Stimulated activated CD4-positive, alpha-beta T cell treated with anti-CD3 and anti-CD28 coated beads, TNF-alpha, amount 100 ng/mL, for 48 hours (primary cell): ENCODE measurements at places on chromosomes 5 and 9.

DNA sequence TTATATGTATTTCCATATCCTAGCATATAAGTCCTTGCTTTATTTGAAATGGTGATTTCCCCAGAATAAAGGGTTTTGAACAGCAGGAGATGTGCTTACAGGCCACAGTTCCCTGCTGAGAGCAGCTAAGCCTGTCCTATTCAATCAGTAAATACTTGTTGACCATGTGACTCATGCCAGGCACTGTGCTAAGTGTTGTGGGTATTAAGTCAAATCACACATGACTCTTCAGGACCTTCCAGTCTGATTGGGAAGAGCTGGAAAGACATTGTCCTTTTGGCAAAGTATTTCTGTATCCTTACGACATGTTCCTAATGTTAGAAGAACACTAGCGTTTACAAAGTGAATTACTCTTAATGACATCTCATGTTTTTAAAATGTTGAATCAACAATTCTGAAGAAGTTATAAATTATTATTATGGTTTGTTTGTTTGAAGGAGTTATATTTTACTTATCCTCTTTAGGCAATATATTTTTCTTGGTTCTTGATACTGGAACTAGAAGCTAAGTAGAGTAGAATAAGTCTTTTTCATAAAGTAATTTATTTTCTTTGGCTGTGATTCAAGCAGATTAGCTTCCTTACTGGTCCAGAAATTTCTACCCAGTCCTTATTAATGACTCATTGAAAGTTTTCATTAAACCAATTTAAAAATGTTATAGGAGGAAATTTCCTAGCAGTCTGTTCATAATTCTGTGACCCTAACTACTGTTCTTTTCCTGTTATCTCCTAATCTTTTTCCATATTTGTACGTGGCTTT is 82.1 kb downstream of the GAPVD1 start:
- no peak for DNase-seq

DNA sequence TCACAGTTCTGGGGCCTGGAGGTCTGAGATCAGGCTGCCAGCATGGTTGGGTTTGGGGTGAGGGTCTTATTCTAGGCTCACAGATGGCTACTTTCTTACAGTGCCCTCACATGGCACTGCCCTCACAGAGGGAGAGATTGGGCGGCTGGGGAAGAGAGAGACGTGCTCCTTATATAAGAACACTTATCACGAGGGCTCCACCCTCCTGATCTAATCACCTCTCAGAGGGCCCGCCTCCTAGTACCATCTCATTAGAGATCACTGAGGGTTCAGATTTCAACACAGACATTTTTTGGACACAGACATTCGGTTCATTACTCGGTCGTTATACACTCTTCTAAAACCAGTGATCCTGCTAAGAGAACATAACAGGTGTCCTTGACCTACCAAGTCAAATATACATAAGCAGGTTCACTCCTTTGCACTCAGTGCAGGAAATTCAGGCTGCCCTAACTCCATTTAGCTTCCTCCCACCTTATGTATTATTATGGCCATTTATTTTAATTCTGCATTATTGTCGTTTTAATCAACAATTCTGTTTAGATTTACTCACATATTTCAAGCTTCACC is 121.7 kb downstream of the ICE1 start:
- DNase-seq: no peak

DNA sequence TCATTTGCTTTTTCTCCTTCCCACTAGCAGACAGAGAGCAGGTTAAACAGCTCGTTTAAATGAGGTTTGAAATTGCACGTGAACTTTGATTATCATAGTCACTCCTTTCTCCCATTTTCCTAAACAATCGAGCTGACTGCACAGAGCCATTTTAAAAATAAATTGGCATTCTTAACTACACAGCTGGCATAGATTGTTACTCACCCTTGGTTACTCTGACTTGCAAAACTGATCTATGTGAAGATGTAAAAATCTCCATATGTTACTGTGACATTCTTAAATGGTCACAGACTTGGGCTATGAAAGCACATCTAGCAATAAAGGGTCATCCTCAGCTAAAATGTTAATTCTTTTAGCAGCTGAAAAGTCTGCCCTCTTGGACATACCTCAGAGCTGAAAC is 368.5 kb downstream of the DTWD2 start:
- DNase-seq: no peak

DNA sequence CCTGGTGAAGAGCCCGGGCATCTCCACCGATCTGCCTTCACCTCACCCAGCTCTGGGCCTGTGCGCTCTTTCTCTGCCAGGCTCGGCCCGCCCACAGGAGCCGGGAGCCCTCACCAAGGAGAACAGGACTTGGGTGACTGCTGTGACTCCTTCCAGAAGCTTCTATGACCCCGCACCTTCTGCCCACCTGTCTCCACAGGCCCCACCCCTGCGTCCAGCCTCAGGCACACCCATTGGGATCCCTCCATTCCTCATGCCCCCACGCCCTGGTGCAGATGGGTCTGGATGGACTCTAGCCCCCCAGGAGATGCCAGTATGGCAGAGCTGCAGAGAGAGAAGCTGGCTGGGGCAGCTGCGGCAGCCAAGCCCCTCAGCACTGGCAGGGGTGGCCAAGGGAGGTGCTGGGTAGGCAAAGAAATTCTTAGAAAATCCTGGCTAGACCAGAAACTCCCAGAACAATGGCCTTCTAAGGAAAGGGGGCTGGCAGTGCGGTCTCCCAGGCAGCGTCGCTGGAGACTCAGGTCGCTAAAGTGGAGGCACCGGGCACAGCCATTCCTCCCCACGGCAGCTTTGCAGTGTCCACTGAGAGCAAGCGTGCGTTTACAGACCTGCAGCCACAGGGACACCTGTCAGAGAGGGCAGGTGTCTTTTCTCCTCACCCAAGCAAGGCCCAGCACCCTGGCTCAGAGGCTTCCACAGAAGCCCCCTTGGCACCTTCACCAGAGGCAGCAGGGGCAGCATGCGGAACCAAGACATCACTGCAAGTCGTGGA is 17.3 kb downstream of the LPCAT1 start:
- no peak for DNase-seq

DNA sequence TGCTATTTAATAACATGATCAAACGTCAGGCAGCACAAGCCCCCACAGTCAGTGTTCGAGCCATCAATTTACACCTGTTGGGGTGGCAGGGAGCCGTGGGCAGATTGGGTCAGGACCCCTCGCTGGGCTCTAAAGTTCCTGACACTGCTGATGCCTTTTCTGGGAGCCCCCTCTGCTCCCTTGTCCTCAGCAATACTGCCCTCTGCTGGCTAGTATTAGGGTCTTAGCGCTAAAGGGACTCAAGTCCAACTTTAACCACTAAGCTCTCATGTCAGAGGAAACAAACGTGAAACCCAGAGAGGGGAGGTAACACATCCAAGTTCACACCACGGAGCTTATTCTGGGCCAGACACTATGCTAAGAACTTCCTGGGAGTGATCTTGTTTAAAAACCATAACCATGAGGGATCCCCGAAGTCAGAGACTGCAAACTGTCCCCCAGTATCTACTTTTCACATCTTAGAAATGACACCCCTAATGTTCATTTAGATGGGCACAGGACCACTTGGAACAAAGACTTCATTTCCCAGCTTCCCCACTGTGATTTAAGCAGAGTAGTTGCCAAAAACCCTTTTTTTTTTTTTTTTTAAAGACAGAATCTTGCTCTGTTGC is 20.4 kb downstream of the ANKS6 start:
- DNase-seq: no peak

DNA sequence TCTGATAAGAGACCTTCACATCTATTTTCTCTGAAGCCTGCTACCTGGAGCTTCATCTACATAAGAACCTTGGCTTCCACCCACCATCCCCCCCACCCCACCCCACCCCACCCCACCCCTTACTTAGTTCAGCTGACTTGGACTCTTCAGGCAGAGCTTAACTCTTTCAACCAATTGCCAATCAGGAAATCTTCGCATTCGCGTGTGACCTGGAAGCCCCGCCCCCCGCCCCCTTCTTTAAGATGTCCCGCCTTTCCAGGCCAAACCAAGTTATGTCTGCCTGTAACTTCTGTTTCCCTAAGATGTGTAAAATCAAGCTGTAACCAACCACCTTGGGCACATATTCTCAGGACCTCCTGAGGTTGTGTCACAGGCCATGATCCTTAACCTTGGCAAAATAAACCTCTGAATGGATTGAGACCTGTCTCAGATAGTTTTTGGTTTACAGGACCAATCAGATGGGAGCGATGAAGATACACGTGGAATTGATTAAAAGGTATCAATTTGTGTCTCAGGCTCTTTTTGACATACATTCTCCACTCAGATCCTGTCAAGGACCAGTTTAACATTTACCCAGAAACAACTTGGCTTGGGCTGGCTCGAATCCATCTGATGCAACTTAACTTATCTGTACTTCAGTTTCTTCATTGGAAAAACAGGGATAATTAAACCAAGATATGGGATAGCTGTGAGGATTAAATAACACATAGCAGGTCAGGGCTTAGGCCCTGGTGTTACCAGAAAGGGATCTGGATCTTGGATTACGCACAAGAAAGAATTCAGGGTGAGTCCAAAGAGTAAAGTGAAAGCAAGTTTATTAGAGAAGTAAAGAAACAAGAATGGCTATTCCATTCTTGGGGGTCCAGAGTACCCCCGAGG is 43.6 kb downstream of the GALNT12 start:
- DNase-seq: no peak

DNA sequence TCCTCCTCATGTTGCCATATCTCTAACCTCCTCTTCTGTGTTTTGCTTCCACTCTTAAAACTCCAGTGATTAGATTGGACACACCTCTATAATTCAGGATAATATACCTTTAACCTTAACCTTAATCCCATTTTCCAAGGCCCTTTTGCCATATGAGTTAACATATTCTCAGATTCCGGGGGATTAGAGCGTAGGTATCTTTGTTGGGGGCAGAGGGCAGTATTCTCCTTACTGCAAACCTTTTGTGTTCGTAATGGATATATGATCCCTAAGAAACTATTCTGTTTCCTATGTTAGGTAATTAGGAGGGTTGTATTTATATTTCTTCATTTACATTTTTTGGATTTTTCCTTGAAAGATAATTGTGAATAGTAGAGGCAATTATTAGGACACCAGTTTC is 99.5 kb downstream of the VPS13A start:
- no peak for DNase-seq

DNA sequence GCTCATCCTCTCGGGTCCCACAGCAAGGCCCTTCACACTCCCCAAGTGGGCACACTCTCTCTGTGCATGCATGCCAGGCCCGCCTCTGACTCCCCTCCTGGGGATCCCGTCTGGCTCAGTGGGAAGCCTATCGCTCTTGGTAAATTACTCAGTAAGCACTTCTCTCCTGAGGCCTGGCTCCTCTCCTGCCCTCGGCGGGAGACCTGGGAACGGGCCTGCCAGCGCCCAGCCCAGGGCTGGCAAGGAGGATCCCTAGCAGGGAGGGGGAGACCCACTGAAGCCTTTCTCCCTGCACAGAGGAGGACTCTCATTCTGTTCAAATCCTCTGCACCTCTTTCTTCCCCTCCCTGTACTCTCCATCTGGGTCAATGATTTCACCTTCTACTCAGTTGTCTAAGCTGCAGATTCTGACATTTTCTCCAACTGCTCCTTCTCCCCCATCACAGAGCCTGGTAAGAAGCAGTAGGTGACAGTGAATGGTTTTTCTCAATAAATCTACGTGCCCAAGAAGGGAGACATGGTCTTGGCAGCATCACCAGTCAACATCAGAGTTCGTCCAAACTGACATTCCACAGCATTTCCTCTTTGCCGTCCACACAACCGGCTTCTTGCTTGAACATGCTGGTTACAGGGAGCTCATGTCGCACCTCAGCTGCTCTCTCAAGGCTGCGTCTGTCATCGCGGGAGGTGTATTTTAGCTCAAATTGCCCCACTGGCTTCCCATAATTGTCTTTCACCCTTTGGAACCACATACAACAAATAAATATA is 81.9 kb downstream of the GPR21 start:
- no peak for DNase-seq

DNA sequence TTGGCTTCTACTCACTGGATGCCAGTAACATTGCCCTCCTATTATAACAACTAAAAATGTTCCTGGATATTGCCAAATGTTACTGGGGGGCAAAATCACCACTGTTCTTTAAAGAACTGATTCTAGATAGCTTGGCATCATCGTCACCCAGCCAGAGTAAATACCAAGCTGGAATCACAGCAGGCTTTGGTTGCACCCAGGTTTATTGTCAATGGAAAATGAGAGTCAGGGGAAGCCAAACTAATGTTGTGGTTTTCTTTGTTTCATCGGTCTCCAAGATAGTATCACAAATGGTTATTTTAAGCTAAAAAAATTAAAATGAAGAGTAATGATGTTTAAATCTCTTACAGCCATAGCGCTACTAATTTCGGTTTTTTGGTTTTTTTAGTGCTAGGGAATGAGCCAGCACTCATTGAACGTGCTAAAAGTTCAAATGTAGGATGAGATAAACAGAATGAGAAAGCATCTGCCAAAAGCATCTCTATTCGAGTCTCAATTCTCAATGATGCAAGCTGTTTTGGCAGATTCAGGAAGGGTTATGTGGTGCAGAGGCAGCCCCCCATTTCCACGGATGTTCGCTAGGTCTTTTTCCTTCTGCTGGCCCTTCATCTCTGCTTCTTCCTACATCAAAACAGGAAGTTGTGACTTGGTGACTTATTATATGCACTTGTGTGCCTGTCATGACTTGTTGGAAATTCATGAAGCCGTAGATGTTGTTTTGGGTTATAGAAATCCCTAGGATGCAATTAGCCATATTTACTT is 558.0 kb downstream of the EBF1 start:
- DNase-seq: no peak

- DNase-seq: no peak
Measured at GRCh38 chr9:126113756-126114408, 212.7 kb upstream of the MVB12B start.

- DNase-seq: no peak
Measured at GRCh38 chr9:111078391-111079038, 40.2 kb upstream of the LPAR1 start.

GRCh38 chr5:123659495-123659894 is 147.5 kb downstream of the CSNK1G3 start:
- DNase-seq: no peak

- DNase-seq: no peak
Measured at GRCh38 chr5:171479776-171480125, 60.3 kb downstream of the FGF18 start.

GRCh38 chr9:98491828-98492227 is 216.9 kb downstream of the GABBR2 start:
- DNase-seq: no peak

GRCh38 chr5:96861076-96861475 is 15.2 kb upstream of the ERAP2 start:
- DNase-seq: no peak

DNA sequence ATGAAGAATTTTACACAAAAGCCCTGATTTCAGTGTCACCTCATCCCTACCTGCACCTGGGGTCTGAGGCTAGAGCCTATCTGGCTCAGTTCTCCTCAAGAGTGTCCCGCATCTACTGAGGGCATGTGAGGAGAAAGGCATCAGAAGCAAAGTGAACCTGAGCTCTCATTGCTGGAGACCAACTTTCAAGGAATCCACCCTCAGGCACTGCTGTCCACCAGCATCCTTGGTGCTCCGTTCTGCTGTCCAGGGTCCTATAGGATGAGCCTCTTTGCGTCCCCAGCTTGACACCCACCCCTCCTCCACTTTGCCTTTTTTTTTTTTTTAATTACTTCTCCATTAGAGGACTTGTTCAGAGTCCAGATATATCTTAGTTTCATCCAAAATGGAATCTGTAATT is 49.5 kb downstream of the CAMSAP1 start:
- DNase-seq: no peak

- no peak for DNase-seq
Measured at GRCh38 chr5:180140079-180140554, 68.6 kb upstream of the RNF130 start.
